ENCODE measurements at places on chromosomes 4 and X. TPM values are rescaled to one million over a fixed set of nuclear protein-coding genes. Genes with fewer than 3 reads are reported as not detected.

MAGED4 gene
- total RNA-seq: 2.9 TPM

- DNase-seq: no peak
Measured at GRCh38 chr4:170111085-170111484, 21.3 kb upstream of the AADAT start.

- no peak for DNase-seq
Measured at GRCh38 chrX:88735835-88736234, 11.2 kb upstream of the CPXCR1 start.

ITGB1BP2 gene
- 3.4 TPM for total RNA-seq

TMEM35A gene
- total RNA-seq: not detected

DNA sequence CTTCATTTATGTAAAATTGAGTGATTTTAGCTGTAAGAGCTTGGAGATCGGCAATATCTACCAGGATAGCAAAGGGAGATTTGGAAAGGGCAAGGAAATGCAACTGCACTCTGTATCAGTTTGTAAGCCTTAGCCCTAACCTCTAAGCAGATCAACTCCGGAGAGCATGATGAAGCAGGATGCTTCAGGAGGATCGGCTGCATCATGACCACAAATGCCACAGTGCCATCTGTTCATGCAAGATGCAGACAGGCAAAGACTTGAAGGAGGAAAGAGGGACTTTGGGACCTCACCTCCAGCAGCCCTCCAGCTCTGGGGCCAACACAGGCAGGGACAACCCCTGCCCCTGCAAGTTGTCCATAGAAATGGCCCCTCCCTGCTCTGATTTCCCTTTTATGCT is 377.6 kb upstream of the GATB start:
- peak; percentile 30 for DNase-seq

GRCh38 chr4:110155654-110156053 is 42.8 kb downstream of the ELOVL6 start:
- DNase-seq: no peak

ADAMTS3 gene
- not detected for total RNA-seq

ASMT gene
- total RNA-seq: not detected

DNA sequence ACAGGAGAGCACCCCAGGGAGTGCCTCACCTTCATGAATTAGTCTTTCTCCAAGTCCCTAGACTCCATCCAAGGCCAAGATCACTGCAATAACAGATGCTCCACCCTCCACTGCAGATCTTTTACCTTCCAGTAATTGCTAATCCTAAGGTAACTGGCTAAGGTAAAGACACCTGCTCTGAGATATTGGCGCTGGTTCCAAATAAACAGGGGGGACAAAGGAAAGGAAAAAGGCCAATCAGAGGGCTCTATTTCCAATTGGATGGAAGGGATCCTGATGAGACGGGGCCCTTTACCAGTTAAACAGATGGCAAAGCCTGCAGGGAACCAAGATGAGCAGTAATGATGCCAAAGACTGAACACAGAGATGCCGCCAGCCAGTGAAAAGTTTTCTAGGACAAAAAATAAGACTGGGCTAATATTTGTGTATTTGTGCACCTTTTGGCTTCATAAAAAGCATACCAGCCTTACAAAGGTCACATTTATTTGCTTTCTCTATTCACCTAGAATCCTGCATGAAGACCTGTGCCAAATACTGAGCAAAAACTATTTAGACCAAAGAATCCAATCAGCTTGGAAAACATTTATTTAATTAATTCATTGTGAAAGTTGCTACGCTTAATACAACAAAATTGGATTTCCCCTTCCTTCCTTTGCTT is 148.5 kb downstream of the PPP3CA start:
- no peak for DNase-seq

DNA sequence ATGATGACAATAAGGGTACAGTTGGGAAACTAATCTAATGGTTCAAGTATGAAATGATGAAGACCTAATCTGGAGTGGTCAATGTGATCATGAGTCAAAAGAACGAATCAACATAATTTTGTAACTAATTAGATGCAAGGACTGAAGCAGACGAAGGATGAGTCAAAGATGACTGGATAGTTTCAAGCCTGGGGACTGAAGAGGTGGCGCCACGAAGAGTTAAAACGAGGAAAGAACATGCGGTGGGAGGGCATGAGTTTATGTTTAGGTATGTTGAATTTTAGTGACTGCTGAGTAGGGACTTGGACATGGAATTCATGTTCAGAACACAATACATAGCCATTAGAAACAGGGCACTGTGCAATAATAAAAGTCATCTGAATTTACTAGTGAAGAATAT is 221.5 kb upstream of the FAM241A start:
- no peak for DNase-seq

AMER1 gene
- 3.6 TPM for total RNA-seq

HEPH gene
- 0.39 TPM for total RNA-seq

DNA sequence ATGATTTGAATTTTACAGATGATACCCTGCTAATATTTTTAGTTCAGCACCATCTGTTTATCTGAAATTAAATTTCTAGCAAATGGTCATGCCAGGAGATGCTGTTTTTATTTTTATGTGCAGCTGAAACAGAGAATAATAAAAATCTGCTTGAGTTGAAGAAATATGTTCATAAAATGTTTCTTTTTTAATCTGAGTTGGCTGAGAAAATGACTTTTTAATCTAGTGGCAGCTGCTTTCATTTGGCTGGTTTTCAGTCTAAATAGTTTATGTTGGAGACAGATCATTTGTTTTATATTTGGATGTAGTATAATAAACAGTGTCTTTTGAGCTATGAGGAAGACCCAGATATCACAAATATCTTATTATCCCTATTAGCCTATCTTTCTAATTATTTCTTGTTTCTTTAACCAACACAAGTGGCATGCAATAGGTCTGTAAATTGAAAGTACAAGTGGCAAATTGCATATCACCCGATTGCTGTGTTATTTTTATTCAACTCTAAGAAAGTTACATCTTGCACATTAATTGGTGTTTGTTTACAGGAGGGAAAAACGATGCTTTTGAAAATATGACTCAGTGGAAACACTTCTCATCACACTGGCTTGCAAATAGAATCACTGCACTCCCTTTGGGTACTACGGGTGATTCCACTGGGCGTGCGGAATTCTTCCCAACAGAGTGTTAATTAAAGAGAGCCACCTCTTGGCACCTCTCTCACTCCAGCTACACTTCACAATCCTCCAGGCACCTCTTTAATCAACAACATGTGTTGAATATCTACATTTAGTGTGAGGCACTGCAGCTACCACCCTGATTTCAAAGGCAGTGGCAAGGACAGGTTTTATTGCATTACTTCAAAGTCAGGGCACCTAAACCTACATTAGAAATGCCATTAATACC is 51.7 kb upstream of the AP1S2 start:
- no peak for DNase-seq

DDIT4L gene
- total RNA-seq: not detected

DNA sequence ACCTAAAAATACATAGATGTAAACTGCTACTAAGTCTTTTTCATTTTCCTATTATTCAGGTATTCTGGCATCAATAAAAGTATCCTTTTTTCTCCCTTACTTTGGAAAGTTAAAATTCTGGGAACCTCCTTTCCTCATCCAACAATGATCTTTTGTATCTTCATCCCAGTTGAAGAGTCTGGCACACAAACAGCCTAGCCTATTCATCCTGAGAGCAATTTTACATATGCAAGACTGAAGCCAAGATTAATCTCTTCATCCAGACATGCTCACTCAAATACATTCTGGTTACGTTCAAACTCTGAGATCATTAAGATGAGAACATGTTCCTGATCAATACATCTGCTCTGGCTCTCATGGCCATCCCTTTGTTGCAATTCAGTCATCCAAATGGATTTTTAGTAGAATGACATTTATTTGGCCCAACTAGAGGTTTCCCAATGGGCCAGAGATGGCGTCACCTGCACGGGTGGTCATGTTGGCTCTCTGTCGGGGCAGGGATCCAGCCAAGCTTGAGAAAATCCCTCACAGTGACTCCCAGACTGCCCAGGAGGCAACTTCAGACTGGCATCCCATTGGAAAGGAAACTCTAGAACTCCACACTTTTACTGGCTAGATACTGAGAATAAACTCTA is 135.3 kb upstream of the VCX2 start:
- no peak for DNase-seq

DNA sequence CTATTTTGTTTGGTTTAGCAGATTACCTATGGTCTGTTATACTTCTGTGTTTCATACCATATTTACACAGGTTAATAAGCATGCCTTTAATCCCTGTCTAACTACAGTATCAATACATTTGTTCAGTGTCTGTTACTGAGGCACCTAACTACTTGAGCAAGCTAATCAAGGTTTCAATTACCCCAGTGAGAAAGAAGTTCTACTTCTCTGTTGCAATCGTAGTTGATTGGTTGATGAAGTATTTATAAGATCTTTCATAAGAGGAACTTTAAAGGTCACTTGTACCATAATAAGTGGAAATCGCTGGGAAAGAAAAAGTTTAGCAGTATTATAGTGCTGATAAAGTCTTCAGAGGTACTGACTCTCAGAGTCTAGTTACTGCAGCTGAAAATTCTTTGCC is 490.6 kb downstream of the RPA4 start:
- no peak for DNase-seq

DNA sequence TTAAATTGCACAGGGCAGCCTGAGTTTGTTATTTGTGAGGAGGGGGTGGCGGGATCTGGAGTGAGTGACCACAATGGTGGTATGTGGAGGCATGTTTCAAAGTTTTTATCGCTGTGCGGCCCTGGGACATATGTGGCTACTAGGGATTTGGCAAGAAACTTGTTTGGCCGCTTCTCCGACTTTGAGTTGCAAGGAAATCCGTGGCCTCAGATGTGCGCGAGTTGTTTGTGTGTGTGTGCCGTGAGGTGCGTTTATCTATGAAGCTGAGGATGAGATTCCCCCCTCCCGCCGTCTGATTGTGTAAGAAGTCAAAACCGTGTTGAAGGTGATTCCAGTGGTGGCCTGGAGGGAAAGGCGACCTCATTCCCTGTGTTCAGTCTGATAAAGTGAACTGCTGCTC is 1.4 kb downstream of the JADE3 start:
- DNase-seq: no peak

ZNF41 gene
- total RNA-seq: 8.7 TPM

DNA sequence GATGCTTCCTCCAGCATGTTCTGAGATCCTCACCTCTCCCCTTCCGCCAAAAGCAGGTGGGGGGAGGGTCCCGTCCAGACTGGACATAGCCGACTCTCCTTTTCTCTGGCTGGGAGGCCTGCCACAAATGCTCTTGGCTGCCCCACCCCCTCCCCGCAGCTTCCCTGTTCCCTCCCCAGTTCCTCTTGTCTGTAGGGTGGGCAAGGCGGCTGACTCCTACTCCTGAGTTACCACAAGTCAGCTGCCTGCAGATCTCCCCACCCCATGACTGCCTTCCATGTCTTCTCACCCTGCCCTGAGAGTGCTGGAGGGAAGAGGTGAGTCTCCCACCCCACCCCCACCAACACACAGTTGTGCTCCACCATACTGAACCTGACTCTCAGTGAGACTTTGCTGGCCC is 2.9 kb downstream of the ATP6AP1 start:
- no peak for DNase-seq

DNA sequence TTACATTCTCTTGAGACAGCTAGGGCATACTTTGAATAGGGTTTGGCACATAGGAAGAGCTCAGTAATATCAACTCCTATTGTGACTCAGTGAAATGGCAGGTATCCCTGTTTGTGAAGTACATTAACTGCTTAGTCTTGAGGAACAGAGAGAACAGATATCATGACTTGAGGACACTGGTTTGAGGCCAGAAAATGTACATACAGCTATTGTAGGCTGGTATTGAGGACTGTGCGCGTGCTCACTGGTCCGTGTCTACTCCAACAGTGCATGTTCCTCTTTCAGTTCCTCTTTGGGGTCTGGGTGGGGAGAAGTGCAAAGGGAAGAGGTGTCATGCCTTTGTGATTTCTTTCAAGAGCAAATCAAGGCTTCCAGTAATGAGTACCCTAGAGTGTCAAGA is 34.6 kb upstream of the TBC1D9 start:
- no peak for DNase-seq

CHIC1 gene
- total RNA-seq: 13.0 TPM

GRCh38 chrX:68827848-68828624 is 785 bp upstream of the EFNB1 start:
- peak; percentile 63 for DNase-seq

AR gene
- total RNA-seq: 0.32 TPM

DNA sequence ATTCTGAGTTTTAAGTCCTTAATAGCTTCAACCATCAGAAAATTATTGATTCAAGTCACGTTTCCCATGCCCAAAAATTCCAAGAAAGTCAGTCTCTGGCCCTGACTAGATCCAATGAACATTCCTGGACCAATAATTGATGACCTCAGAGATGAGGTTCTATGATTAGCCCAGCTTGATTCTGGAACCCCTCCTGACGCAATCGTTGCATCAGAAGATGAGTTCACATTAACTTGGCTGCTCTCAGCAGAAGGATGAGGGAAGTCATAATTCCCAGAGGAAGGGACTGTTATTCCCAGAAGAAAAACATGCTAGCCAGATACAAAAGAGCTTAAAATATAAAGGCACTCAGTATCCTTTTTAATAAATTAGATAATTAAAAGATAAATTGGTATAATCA is 34.3 kb upstream of the CPEB2 start:
- DNase-seq: no peak

IL1RAPL2 gene
- total RNA-seq: not detected

ADAM29 gene
- total RNA-seq: not detected

DNA sequence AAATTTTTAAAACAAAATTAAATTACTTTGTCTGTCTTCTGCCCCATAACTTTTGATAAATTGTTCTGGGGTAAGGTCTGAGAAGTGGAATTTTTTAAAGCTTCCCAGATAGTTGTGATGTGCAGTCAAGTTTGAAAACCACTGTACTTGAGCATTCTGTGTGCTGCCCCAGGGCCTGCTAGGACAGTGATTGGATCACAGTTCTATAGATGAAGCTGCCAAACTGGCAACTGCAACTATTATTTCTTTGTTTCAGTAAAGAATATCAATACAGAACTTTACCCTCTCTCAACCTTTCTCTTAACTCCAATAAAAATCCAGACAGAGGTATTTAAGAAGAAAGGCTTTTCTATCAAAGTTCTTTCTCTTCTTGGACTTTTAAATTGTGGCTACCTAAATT is at the start of gene OPRPN:
TSS of gene OPRPN (plus strand) at position 361 of the 400 bp plus-strand sequence. CDS start 1,346 bp downstream, outside the sequence.
- DNase-seq: no peak

GRCh38 chrX:132395026-132395425 is 93.8 kb downstream of the MBNL3 start:
- DNase-seq: no peak

GRCh38 chr4:86050496-86050895 is 309.4 kb downstream of the MAPK10 start:
- DNase-seq: no peak

DNA sequence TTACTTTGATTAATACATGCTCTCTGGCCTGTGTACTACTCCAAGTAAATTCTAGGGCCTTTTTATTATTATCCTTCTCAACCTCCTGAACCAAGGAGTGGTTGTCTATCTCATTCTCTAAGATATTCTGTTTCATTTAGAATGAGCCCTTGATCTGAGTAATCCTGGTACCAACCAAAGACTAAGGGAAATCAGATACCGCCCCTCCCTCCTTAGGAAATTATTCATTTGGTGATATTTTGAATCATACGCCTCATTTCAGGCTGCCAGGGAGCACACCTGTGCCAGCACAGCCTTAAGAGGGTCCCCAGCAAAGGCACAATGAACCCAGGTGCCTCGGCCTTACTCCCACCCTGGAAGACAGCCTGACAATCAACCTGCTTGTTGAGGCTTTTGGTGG is 73.2 kb upstream of the STARD8 start:
- DNase-seq: no peak
